Mesendoderm (in vitro differentiated cells): ENCODE measurements at places on chromosomes 2 and 18.

GRCh38 chr2:176356251-176356650 lies 87.0 kb downstream of the MTX2 start:
- H3K4me3 ChIP-seq = no peak overlapping the region
- H3K4me1 ChIP-seq = no peaks in the 10 kb centered on the region
- no peak for DNase-seq
- no peaks in the 10 kb centered on the region for H3K36me3 ChIP-seq
- no peaks in the 10 kb centered on the region for H3K27me3 ChIP-seq
- H3K27ac ChIP-seq = no peak overlapping the region

GRCh38 chr2:8548065-8548618 lies 133.7 kb upstream of the ID2 start:
- H3K36me3 ChIP-seq = no peaks in the 10 kb centered on the region
- H3K4me1 ChIP-seq = no peaks in the 10 kb centered on the region
- no peak for DNase-seq
- H3K27me3 ChIP-seq = no peaks in the 10 kb centered on the region

- no peak overlapping the region for H3K27ac ChIP-seq
- no peak overlapping the region for H3K4me3 ChIP-seq
- H3K27me3 ChIP-seq = no peaks in the 10 kb centered on the region
These were observed 57.3 kb upstream of the FAM117B start for GRCh38 chr2:202577250-202578183.

DNA sequence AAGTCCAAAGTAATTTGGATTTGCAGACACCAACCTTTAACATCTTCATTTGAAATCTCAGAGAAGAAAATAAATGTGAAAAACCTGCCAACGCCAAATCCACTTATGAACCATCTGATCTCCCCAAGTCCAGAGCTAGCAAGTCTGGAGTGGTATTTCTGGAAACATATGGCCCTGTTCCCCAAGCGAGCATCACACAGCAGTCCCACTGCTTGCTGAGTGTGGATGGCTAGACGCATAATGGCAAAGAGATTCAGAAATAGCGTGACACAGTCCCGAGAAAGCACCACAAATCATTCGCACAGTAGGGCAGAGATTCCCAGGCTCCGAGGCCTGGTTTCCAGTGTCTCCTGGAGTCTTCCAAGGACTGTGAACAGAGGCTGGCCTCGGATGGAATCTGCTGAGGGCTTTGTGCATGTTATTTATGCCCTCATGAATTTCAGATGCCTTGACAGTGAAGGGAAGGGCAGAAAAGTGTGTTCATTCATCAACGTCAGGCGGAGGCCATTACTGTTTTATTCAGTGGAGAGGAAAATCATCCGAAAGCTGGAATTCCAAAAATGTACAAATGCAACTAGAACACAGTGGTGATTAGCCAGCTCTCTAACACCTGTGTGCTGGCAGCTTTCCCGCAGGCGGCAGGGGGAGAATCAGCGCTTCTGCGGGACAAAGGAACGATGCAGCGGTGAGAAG lies 417.0 kb downstream of the EIPR1 start:
- no peaks in the 10 kb centered on the region for H3K27me3 ChIP-seq
- H3K4me3 ChIP-seq = no peak overlapping the region
- no peak for DNase-seq
- no peaks in the 10 kb centered on the region for H3K4me1 ChIP-seq

GRCh38 chr2:109422758-109423500 lies 190.8 kb downstream of the SEPTIN10 start:
- H3K36me3 ChIP-seq = no peaks in the 10 kb centered on the region
- no peak overlapping the region for H3K4me3 ChIP-seq
- H3K27me3 ChIP-seq = no peaks in the 10 kb centered on the region
- no peak overlapping the region for H3K27ac ChIP-seq
- no peak for DNase-seq
- no peaks in the 10 kb centered on the region for H3K4me1 ChIP-seq
